Neural progenitor cell (in vitro differentiated cells): ENCODE measurements at places on chromosomes 11 and 22. TPM values are rescaled to one million over a fixed set of nuclear protein-coding genes. Genes with fewer than 3 reads are reported as not detected.
A peak's percentile ranks its signal among the peaks of the same experiment; 100 is the strongest.

The IRAG1 gene
- total RNA-seq = 5.2 and 5.9 TPM in 2 replicates

DNA sequence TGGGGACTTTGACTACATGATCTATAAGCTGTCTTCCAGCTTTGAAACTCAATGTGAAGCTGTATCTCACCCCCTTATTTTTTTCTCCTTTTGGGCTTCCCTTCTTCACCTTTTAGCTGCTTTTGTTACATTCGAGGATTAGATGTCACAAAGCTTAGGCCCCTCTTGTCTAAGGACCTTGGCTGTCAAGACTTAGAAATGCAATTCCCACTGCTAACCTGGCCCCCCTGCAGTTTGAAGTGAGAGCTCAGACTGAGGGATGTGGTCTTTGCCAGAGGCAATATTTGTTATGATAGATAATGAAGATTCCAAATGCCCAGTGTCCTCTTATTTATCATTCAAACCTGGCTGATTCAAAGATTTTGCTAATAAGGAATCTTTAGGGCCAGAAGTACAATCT is 128.3 kb downstream of the ARL14EP start:
- DNase-seq = peak; percentile 25
- no peaks in the 10 kb centered on the region for H3K36me3 ChIP-seq
- peaks cover 49% of the 10 kb centered on the region for H3K4me1 ChIP-seq
- peaks cover 71% of the 10 kb centered on the region for H3K27me3 ChIP-seq

GRCh38 chr11:94794287-94795168 is 26.4 kb downstream of the AMOTL1 start:
- H3K4me3 ChIP-seq = no peak overlapping the region
- no peaks in the 10 kb centered on the region for H3K36me3 ChIP-seq
- no peak overlapping the region for H3K27ac ChIP-seq

DNA sequence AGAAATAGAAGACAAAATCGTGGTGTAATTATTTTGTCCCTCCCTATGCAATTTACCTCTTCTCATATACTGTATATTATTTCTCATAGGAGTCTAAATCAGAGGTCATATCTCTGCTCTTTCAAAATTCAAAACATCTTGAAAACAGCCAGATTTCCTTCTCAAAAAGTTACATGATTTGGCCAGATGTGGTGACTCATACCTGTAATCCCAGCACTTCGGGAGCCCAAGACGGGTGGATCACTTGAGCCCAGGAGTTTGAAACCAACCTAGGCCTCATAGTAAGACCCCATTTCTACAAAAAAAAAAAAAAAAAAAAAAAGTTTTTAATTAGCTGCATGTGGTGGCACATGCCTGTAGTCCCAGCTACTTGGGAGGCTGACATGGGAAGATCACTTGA is 29.0 kb upstream of the DNAJB7 start:
- H3K4me3 ChIP-seq = no peak overlapping the region
- DNase-seq = no peak
- no peaks in the 10 kb centered on the region for H3K27me3 ChIP-seq

- H3K4me3 ChIP-seq = no peak overlapping the region
- no peak overlapping the region for H3K27ac ChIP-seq
- H3K4me1 ChIP-seq = peaks cover 23% of the 10 kb centered on the region
- no peaks in the 10 kb centered on the region for H3K36me3 ChIP-seq
- H3K27me3 ChIP-seq = no peaks in the 10 kb centered on the region
Measured at GRCh38 chr11:121250843-121251242, 41.7 kb upstream of the SC5D start.
